Activated CD4-positive, alpha-beta memory T cell treated with anti-CD3 and anti-CD28 coated beads, Interleukin-2, amount 10 ng/mL, durations not matched to agents 7 days and 5 days (primary cell): ENCODE measurements at places on chromosomes 2 and 18.
A peak's percentile ranks its signal among the peaks of the same experiment; 100 is the strongest.

- DNase-seq = no peak
Measured at GRCh38 chr2:188677142-188677541, 297.0 kb upstream of the COL3A1 start.

GRCh38 chr18:37565101-37565976 is at the start of gene CELF4:
TSS of gene CELF4 (minus strand) at chr18:37565798.
- no peak for DNase-seq

- DNase-seq = no peak
Measured at GRCh38 chr2:175293776-175294175, 112.3 kb upstream of the ATP5MC3 start.

DNA sequence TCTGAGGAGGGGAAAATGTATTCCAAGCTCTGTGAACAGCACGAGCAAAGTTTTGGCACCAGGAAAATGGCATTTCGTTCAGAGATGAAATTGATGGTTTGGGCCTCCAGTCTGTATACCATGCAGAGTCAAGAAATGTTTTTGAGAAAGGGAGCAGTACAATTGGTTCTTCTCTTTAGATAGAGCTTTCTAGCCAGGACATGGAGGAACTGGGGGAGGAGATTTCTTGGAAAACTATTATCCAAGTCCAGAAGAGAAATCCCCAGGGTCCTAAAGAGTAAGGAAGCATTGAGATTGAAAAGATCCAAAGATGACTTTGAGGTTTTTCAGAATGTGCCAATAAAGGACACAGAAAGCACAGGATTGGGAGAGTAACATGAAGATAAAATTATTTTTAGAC is 432.4 kb downstream of the TNS1 start:
- no peak for DNase-seq

DNA sequence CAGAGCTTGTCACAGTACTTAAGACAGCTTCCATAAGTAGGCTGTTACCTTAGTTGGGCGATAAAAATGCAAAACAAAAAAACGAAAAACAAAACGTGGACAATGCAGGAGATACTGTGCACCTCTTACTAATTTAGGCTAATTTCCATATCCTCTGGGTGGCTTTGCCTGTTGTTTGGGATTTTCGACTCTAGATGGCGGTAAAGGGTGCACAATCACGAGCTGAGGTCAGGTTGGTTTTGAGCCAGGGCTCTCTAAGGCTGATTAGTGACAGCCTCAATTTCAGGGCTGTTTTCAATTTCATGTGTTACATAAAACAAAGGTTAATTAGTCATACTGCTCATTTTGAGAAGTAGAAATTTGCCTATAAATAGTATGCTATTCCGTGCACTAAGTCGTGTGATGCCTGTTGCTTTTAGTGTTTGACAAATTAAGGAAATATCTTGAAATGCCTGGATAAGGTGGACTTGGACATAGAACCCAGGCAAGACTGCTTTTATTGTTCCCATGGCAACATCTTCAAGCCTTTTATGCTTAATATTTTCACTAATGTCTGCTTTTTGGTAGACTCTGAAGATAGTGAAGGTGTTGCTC is 493.1 kb downstream of the SOCS6 start:
- DNase-seq = peak; percentile 38

GRCh38 chr2:40370007-40370395 is 81.9 kb downstream of the SLC8A1 start:
- no peak for DNase-seq

- no peak for DNase-seq
Measured at GRCh38 chr2:38016219-38016618, 59.7 kb downstream of the CYP1B1 start.

GRCh38 chr18:54532222-54532621 is 58.8 kb upstream of the DYNAP start:
- no peak for DNase-seq

- no peak for DNase-seq
Measured at GRCh38 chr2:65660340-65660739, 227.9 kb upstream of the SPRED2 start.

DNA sequence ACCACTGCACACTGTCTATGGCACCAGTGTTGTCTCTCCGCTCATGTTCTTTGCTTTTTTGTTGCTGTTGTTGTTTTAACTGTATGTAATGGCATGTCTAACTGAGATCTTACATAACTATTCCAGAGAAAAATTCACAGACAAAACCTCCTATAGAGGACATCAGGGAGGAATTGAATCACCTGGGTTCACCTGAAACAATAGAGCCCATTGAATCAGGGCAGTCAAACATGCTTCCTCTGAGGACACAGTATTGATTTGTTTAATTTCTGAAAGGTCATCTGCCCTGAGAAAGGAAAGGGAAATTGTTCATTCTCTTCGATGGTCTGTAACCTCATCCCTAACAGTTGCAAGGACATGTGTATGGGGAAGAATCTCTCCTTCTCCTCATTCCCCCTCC is 237.5 kb downstream of the SRBD1 start:
- DNase-seq = no peak

GRCh38 chr2:857937-858336 is 92.7 kb upstream of the SNTG2 start:
- DNase-seq = no peak

DNA sequence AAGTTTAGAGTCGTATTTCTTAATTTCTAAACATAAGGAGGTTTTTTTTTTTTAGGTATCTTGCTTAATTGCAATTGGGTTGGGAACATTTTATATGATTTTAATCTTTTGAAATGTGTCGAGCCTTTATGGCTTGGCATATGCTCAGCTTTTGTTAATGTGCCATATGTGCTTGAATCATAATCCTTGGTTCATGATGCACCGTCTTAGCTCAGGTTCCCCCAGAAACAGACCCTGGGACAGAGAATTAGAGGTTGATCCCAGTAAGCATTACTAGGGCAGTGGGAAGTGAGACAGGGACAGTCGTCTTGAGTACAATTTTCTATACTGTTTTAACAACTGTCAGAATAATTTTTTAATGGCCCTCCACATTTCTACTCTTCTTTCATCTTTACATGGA is 9.3 kb downstream of the CHCHD5 start:
- no peak for DNase-seq

DNA sequence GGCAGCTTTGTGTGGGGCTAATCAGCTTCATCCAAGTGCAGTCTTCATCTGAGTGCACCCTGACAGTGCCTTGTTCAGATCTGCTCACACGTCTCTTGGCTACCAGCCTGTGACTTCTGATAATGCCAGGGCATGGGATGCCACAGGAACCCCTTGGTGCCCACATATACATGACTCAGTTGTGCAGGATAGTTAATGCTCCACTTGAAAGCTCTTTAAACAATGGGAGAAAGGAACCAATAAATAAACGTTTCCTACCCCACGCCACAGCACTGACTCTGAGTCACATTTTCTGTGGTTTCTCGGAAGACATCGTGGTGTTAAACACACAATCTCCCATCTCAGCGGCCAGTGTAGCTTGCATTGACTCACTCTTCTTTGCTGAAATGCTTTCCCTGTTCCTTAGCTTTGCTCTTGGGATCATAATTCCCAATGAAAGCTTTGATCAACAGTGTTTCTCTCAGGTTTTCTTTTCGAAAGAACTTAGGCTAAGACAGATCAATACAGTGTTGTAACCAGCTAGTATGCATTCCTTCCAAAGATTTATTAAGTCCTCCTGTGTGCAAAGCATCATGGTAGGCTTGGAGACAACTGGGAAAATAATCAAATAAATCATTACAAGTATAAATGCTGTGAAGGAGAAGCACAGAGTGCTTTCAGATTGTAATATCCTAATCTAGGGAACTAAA is 142.0 kb downstream of the COPS8 start:
- DNase-seq = peak; percentile 20

DNA sequence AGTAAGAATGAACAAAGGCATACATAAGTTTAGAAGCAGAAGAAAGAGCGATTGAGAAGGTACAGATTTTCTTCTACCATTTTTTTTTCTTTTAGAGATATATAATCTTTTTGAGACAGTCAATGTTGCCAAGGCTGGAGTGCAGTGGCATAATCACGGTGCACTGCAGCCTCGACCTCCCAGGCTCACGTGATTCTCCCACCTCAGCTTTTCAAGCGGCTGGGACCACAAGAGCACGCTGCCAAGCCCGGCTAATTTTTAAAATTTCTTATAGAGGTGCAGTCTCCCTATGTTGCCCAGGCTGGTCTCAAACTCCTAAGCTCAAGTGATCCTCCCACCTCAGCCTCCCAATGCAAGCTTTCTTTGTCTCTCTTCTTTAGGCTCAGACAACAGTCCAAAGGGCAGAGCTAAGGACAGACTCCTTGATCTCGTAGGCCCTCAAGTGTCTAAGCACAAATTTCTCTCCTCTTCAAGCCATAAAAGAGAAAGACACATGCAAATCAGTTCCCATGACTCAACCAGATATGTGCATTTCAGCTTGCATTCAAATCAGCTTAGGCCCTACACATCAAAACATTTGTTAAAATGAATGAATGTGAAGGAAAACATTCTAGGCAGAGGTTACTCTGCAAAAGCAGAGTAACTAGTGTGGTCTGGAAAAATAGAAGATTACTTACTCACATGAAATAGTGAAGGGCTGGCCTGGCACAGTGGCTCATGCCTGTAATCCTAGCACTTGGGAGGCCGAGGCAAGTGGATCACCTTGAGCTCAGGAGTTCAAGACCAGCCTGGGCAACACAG is 18.0 kb downstream of the ITSN2 start:
- no peak for DNase-seq

DNA sequence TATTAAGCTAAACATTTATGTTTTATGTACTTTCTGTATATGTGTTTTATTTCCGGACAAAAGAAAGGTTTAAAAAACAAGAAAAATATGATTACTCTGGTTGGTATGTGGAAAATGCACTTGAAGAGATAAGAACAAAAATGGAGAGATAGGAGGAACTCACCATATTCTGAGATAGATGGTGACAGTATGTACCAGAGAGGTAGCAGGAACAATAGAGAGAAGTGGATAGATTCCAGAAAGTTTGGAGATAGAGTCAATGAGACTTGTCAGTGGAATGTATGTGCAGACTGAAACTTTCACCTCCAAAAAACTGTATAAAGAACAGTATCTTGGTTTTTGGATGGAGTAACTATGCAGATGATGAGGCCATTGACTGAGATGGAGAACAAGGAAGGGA is 105.6 kb upstream of the FSHR start:
- DNase-seq = no peak

DNA sequence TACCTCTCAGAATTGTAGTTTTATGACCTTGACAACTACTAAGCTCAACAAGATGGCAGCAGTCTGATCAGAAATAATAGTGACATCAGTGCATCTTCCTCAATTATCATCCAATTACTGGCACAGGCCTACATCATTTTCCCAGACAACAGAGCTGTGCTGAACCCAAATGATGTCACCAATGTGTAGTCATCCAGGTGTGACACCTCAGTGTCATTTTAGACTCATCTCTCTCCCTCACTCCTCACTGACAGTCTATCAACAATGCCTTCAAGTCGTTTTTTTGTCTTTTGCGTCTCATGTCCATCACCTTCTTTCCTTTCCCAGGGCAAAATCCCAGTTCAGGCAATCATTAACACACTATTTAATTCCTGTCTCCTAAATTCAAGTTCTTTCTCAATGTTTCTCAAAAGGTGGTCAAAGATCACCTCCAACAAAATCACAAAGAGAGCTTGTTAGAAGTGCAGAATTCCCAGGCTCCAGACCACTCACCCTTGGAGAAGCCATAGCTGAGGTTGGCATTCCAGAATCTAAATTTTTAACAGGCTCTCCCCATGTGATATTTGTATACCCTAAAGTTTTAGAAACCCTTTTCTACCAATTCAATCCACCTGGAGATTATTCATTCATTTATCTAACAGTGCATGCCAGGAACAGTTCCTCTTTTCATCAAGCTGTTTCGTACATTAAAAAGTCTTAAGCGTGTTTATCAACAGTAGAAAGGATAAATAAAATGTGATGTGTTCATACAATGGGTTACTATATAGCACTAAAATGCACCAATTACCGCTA is 125.3 kb upstream of the KLF7 start:
- DNase-seq = no peak

DNA sequence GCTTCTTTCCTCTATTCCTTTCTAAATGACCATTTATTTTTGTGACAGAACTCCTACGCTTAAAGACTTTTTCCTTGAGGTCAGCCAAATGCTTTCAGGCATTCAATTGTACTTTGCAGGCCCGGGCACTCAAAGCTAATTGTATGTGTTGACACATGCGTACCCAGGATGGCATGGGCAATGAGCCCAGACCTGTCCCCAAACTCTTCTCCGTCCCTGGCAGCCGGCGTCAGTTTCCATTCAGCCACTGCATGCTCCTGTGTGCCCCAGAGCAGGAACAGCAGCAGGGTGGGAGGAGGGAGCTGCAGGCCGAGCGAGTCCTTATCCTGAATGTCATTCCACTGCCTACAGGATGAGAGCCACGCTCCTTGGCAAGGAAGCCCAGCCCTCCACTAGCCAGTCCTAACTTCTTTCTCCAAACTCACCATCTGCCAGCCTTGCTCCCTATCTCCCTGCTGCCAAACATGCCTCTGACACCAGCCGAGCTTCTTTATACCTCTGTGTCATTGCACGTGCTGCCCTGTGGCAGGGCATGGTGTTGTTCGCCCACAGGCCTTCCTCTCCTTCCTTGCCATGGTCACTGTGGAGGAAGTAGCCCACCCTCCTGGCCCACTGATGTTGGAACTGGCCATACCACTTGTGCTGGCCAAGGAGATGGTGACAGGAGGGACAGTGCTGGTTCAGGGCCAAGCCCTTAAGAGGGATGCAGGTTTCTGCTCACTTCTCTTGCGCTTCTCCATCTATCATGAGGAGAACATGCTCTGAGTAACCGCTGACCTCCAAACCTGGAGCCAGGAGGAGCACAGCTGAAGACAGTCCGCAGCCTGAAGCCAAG is 116.9 kb upstream of the FHL2 start:
- DNase-seq = no peak

DNA sequence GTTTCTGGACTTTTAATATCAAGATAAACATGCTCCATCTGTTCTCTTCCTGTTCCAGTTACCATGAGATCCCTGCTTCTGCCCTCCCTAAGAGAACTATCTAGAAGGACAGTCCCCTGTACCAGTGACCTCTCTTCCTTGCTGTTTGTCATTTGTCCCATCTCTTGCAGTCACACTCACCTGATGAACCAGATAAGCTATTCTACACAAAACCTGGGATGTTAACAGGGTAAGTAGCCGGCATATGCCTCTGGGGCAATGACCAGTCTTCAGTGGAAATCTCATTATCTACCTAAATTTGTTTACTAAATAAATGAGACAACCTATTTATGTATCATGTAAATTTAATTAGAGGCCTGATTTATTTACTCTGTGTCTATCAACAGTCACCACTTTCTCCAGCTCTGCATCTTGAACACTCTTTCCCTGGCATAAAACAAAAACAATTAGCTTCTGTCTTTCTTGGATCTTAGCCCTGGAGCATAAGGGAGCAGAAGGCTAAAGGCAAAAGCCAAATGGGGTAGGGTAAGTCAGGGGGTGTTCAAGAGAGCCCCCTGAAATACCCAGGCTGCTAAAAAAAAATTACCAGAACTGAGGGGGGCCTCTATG is 337.7 kb downstream of the ALK start:
- no peak for DNase-seq

DNA sequence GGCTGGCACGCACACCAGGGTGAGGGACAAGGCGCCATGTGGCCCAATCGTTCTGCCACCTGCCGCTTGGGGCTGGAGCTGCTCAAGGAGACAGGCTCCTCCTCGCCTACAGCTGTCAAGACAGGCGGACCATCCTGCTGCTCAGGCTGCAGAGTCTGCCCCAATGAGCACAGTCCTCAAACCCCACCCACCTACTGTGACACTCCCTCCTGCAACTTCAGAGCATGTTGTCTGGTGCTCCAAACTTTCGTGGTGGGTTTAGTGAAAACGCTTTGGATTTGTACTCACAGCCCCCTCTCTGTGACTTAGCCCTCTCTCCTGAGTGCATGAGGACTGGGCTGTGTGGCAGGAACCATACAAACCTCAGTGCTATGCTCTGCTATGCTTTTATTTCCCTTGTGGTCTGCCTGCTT is 23.2 kb upstream of the SLC35F6 start:
- DNase-seq = no peak
